ENCODE measurements at places on chromosomes 13 and 19.

DNA sequence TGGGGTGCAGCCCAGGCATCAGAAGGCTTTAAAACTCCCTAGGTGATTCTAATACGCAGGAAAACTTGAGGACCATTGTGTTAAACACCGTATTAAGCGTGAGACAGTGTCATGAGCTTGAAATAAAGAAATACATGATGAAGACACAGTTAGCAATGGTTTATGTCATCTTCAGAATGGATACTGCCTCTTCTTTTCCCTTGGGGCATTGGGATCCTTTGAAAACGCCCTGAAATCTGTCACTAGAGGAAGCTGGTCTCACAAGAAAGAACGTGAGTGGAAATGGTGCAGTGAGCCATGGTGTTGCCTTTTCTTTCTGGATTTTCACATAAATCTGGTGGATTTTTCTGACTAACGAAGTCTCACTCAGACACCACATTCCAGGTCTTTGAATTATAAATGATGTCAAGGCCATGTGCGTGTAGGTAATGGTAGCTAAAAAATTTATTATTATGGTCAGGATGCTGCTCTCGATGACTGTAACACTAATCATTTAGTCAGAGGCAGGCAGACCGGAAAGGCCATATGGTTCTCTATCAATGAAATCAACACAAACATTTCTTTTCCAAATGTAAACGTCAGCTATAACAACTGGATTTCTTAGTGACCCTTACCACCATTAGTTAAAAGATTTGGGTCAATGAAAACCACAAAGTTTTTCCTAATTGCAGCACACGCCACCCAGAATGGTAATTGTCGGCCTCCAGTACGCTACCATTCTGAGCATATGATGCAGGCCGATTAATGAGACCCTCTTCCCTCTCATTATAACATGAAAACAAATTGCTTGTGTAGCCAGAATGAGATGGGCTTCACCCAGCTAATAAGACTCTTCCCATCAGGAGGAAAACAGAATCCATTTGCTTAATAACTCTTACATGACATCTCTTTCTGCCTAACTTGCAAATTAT lies 105.6 kb downstream of the SLC7A1 start:
- no peak for DNase-seq

- DNase-seq, result no peak
Measured at GRCh38 chr13:44147648-44148047, 226.0 kb upstream of the SERP2 start.

DNA sequence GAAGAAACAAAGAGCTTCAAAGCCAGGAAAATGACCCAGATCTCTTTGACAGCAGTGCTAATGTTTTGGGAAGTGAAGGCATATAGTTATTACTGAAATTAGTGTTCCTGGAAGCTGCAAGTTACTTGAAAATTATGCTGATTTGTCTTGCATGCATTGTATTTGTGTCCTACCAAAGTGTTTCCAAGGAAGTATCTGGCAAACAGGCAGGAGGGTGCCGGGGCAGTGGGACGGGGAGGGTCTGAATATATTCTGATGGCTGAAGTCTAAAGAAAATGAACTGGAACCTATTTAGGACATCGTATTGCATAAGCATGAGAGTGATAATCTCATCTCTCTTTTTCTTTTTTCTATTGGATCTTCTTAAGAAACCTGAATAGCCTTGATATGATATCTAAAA lies 9.0 kb downstream of the RNASEH2B start:
- no peak for DNase-seq

- DNase-seq, result no peak
Measured at GRCh38 chr19:21434967-21435544, 38.1 kb downstream of the ZNF493 start.

- no peak for DNase-seq
Measured at GRCh38 chr13:57030671-57031070, 110.0 kb upstream of the PRR20A start.

Measured in germinal center (tissue), 1 donor.